ENCODE measurements at places on chromosomes 1 and 21.

- no peak for DNase-seq
These were observed 1065.8 kb upstream of the B3GALT2 start for GRCh38 chr1:194252199-194252598.

DNA sequence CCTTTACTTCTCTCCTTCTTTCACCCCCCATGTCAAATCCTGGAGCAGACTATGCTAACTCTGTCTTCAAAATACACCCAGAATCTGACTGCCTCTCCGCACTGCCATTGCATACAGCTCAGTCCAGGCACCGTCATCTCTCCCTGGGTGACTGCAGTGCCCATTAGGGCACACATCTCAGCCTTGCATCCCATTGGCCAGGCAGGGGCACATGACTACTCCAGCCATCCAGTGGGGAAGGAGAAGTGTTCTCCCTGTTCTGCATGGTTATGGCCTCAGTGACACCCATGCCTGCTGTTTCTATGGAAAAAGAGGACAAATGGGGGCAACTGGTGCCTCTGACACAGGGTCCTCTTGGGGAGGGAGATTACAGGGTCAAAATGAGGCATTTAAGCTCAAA, 270.5 kb downstream of the MATN1 start:
- no peak for DNase-seq

GRCh38 chr1:118209648-118210047, 24.6 kb upstream of the SPAG17 start:
- DNase-seq: no peak

- no peak for DNase-seq
These were observed 33.0 kb upstream of the LRRC38 start for GRCh38 chr1:13546791-13547190.

DNA sequence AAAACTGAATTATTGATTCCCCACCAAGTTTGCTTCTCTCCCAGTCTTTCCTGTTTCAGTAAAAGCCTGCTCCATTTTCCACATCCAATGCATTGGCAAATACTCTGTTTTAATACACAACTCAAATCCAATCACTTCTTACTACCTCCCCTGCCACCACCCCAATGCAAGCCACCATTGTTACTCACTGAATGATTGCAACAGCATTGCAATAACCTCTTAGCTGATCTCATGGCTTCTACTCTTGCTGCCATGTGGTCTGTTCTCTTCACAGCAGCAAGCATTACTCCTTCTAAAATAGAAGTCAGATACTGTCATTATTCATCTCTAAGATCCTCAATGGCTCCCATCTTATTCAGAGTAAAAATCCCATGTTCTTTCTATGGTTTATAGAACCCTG, 123.4 kb downstream of the ATP6V1G3 start:
- no peak for DNase-seq

DNA sequence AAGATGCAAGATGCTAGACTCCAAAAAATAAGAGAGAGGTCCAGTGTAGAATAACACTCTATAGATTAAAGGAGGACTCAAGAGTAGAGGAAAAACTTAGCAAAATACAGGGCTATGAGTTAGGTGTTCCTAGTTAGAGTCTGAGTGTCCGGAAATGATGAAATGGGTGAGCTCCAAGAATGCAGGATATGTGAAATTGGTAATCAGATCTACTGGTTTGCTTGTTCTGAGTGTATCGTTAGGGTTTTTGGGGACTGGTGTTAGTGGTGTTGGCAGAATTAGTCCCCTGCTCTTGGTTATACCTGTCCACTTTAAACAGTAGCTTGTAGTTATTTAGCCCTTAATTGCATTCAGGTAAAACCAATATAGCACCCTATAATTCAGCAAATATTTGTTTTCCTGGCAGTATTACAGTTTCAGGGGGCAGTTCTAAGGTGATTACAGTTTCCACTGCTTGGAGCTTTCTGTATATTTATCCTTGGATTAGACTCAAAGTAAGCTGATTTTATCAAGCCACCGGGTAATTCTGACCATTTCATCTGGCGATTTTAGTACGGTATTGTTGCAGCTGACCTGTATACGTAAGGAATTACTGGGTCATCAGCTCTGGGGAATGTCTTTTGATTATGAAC, 332.7 kb downstream of the CHRM3 start:
- DNase-seq: no peak

DNA sequence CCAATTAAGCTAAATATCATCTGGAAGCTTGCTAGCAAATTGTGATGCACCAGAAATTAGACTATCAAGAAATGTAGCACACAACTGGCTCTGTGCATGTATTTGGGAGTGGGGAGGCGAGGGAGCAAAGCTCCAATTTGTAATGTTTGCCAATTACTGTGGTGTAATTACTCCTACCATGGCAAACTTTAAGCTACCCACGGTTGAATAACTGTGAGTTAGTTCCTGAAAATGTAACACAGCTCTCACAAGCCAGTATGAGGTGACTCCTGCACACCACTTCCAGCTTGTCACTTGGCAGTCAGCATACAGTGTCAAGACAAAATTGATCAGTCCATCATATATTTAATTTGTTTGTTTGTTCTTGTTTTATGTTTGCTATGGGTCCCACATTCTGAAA, 141.2 kb downstream of the TM2D1 start:
- no peak for DNase-seq

GRCh38 chr1:26469558-26469957, 2.7 kb upstream of the HMGN2 start:
- no peak for DNase-seq

DNA sequence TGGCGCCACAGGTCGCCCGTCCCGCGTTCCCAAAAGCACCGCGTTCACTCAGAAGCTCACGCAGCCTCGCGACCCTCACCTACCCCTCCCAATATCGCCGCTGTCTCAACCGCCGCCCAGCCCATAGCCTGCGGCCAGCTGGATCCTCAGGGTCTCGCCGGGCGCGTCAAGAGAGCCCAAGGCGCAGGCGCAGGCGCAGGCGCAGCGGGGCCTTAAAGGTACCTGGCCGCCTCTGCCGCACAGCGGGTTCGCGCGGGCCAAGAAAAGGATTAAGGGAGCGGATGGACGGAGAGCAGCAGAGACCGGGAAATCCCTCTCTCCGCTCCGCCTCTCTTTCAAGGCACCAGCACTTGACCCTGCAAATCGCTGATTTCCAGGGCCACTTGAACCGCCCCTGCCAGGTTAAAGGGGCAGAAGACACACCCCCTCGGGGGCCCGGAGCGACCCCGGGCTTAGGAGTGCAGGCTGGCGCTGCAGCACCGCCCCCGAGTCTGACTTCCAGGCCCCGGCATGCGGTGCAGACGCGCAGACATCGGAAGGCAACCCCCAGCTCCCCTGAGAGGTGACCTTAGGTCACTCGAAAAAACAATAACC, at the start of gene NBPF20:
Gene NBPF20, minus strand, starts transcription at position 168 of the 594 bp plus-strand sequence. CDS start 20,331 bp downstream, outside the sequence.
- DNase-seq: peak; percentile 68

DNA sequence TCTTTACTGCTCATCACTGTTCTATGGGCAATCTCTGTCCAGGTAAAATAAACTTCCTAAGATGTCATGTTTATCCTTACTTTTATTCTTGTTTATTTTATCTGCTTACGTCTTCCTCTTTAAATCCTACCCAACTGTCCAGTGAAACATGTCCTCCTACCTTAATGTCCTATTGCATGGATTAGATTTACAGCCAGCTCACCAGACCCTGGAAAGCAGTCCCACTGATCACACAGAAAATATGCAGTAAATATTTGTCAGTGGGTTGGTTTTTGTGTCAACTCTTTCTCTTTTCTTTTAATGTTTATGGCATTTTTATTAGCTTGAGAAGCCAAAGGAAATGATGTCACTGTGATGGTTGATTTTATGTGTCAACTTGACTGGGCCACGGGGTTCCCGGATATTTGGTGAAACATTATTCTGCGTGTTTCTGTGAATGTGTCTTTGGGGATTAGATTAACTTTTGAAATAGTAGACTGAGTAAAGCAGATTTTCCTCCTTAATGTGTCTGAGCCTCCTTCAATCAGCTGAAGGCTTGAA, 258.3 kb downstream of the SRGAP2C start:
- DNase-seq: no peak

- peak; percentile 62 for DNase-seq
These were observed 1.7 kb downstream of the PLEKHG5 start for GRCh38 chr1:6489799-6490180.

GRCh38 chr1:84997667-84998600, 1.0 kb upstream of the MCOLN2 start:
- no peak for DNase-seq

DNA sequence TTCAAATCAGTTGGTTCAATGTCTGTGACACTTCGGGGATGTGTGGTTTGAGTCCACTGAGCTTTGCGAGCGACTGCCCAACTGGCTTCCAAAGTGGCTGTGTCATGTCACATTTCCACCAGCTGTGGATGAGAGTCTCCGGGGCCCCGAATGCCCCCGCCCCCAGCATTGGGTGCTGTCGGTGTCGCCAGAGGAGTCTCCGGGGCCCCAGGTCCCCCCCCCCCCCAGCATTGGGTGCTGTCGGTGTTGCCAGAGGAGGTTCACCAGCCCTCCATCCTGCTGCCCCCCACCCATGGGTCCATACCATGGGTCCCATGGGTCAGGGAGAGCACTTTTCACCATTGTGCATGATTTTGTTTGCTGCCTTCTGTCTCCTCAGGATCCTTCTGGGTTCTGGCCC, 9.0 kb upstream of the SMYD3 start:
- DNase-seq: no peak

- DNase-seq: no peak
These were observed 235.1 kb downstream of the GRIK1 start for GRCh38 chr21:29704719-29705118.

GRCh38 chr1:175749075-175749474, 5.7 kb upstream of the TNR start:
- no peak for DNase-seq

DNA sequence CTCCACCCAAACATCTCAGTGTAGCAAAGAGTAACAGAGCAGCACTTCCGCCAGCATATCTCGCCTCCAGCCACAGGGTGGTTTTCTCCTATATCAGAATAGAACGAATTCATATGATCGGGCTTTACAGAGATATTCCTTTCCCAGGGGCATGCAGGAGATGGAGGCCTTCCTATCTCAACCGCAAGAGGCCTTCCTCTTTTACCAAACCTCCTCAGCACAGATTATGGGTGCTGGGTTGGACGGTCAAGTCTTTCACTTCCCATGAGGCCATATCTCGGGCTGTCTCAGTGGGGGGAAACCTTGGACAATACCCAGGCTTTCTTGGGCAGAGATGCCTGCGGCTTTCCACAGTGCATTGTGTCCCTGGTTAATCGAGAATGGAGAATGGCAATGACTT, 65.8 kb downstream of the OVGP1 start:
- DNase-seq: no peak

DNA sequence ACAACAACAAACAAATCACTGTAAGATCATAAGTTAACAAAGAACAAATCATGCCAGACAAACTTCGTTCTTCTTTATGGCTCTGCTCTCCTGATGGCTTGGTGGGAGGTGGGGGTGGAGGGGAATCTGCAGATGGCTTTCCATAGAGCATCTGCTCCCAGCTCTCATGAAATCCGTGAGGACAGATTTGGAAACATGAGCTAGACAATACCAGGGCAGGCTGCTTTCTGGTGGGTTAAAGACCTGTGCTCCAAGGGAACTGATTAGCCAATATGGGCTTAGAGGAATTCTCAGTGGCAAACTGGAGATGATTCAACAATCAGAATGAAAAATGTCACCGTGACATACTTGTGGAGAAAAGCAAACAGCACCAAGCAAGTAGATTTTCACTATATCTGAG, 69.4 kb upstream of the TLR5 start:
- no peak for DNase-seq

GRCh38 chr1:164562511-164562910, 3.5 kb downstream of the PBX1 start:
- no peak for DNase-seq

All from stimulated activated CD8-positive, alpha-beta memory T cell treated with anti-CD3 and anti-CD28 coated beads, Interleukin-12 subunit alpha, Interleukin-12 subunit beta, amount 100 ng/mL, for 1 hour (primary cell).